ENCODE measurements at places on chromosomes 16 and 17.

DNA sequence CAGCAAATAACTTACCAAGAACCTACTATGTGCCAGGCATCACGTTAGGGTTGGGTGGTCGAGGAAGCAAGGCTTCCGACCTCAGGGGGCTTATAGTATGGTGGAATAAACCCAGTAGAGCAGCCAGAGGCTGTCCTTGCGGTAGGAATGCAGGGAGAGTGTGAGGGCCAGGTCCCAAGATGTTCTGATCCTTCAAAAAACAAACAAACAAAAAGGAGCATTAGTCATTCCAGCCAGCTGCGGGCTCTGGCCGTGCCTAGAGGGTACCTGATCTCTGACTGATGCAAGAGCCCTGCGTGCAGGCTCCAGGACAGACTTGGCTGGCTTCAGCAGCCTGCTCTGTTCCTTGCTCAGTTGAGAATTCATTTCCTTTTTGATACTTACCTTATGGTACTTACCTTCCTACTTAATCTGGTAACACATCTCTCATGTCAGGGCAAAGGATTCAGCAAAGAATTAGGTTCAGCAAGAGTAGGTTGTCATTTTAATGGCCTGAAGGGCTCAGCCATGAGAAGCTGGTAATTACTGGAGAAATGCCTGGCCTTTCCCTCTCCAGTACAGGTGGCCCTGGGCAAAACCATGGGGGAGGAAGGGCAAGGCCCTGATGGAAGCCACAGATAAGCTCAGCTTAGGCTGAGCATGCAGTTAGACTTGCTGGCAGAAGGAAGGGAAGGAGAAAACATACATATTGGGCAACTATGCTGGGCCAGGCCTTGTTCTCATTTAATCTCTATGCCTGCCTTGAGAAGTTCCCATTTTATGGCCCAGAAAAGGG is 18.4 kb downstream of the CYB5D2 start:
- DNase-seq = no peak

DNA sequence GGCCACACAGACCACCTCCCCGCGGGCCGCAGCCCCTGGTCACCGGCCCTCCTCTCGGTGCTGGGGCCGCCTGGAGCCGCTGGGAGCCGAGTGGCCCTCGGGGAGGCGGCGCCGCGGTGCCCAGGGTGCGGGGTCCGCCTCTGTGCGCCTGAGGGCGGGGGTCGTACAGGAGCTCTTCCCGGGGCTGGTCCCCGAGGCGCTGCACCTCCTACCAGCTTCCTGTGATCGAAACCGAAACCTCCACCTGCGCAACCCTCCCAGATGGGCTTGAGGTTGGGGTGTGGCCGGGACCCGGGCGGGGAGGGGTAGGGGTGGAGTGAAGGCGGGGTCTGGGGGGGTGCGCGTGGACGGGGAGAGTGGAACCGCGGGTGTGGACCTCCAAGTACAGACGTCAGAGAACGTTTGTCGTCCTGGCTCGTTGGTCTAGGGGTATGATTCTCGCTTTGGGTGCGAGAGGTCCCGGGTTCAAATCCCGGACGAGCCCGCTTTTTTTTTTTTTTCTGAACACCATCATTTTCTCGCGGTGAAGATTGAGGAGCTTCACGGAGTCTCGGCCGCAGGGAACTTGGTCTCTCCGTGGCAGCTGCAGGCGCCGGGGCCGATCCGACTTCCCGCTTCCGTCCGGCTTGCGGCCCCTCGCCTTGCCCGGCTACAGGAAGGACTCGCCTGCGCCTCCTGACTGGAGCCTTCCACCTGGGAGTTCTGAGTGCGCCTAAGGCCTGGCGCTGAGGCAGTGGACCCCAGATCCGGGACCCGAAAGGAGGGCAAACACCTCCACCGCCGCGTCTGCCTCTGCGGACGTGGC is 23.9 kb downstream of the ZNF213 start:
- DNase-seq = peak; percentile 88

- no peak for DNase-seq
These were observed 80.3 kb downstream of the CDK5R1 start for GRCh38 chr17:32567086-32567485.

DNA sequence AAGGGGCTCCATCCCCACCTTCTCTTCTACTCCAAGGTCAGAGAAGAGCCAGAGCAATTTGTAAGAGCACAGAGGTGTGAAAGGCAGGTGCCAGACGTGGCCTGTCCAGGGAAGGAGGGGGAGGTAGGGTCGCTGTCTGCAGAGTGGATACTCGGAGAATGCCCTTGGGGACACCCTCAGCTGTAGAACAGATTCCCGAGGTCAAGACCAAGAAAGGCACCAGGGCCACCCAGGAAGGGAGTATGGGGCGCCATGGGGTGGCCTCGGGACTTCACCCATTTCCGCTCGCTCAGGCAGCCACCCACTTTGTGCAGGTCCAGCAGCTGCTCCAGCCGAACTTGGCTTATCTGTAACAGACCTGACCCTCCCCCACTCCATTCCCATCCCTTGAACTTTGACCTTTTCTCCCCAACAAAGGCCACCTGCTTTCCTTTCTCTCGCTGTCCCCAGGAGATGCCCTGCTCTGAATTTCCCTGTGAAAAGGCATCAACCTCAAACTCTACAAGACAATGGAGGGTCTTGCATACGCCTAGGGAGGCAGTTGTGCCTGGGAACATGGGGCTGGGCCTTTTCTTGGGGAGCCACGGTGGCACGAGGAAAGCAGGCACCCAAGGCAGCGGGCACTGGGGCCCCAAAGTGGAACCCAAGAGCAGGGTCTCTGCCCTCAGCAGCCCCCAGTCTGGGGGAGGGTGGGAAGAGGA is 11.3 kb upstream of the AXIN2 start:
- DNase-seq = no peak

DNA sequence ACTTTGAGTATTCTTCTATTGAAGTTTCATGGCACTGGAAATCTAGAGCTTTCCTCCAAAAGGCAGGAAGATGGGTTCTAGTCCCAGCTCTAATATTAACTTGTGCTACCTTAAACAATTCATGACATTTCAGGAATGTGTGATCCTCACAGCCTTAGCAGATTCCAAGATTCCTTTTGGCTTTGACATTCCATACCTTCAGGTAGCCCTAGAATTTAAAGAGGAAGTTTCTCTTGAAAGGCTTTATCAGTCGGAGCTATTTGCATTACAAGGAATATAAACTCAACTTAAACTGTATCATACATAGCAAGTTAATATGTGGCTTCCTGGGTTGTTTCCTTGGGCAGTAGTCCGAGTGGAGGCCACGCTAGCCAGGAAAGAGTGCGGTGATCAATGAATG is 330.0 kb downstream of the SHISA9 start:
- DNase-seq = no peak

GRCh38 chr16:27867122-27868110 is 196.1 kb downstream of the GSG1L start:
- no peak for DNase-seq

DNA sequence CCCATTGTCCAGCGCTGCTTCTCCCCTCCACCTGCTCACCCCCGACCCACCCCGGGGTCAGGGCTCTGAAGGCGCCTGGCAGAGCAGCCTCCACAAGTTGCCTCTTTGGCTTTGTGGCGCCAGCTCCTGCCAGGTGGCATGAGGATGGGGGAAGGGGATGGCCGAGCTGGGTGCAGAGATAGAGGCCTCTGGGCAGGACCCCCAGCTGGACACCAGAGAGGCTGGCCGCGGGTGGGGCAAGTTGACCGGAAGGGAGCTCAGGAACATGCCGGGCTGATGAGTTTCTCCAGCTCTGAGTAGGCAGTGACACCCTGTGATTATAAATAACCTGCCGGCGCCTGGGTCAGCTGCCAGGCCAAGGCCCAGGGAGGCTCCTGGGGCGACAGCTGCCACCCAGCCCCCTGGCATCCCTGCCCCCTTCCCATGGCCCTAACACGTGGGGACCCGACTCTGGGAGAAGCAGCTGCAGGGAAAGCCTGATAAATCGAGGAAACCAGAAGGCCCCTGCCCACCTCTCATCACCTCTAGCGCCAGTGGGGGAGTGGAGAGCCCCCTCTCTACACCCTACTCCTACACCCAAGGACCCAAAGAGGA is 729 bp downstream of the P2RX5 start:
- DNase-seq = no peak

- DNase-seq = no peak
These were observed 80.6 kb downstream of the TUBD1 start for GRCh38 chr17:59812139-59812538.

DNA sequence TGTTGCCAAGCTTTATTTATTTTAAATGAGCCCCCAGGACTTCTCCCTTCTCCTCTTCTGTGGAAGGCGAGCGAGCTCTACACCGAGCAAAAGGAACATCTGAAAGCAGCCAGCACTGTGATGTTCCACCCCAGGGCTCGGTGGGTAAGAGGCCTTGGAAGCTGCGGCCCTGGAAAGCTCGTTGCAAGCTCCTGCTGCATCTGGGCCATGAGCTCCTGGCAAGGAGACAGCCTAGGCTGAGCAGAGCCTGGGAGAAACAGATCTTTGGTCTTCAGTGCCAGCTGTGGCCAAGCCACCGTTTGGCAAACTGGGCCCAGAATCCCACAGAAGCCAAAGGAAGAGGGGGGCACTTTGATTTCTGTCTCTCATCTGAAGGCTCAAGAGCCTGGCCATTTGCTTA is 114.1 kb downstream of the ENGASE start:
- no peak for DNase-seq

GRCh38 chr17:38604479-38605403 is 1.0 kb downstream of the SRCIN1 start:
- DNase-seq = no peak

GRCh38 chr17:53118948-53119347 is 703.8 kb upstream of the KIF2B start:
- DNase-seq = no peak

DNA sequence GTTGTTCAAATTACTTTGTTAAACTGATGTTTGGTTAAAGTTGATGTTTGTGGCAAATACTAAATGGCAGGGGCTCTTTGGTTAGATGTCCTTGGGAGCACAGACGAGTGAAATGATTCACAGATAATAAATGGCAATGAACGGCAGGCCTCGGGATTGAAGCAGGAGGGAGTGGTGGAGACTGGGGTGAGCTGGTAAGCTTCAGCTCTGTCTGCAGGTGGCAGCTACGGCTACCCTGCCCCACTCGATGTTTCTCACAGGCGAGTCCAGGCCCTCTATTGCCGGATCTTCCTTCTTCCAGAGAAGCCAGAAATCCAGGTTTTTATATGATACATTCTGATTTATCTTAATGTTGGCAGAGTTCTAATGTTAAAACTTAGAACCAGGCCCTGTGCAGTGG is 144.8 kb upstream of the CACNG5 start:
- no peak for DNase-seq

- DNase-seq = no peak
These were observed 107.9 kb downstream of the WSCD1 start for GRCh38 chr17:6177941-6178694.

Data from stimulated activated CD8-positive, alpha-beta memory T cell treated with anti-CD3 and anti-CD28 coated beads, Interleukin-7, amount 100 ng/mL, for 1 hour (primary cell).